Astrocyte of the spinal cord (primary cell): ENCODE measurements at places on chromosomes 5 and 9.

DNA sequence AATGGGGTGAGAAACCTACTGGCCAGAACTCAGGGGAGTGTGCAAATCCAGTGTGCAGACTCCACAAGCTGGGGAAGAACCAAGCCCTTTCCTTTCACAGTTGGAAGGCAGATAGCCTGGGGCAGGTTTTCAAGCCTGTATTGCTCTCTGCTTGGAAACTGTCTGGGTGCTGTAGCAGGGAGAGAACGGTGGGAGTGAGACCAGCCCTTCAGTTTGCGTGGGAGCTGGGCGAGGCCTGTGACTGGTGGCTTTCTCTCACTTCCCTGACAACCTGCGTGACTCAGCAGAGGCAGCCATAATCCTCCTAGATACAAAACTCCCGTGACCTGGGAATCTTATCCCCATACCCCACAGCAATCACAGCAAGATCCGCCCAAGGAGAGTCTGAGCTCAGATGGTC, 44.9 kb upstream of the SNCAIP start:
- DNase-seq: no peak

GRCh38 chr5:136103118-136103517, 29.5 kb upstream of the SMAD5 start:
- no peak for DNase-seq

GRCh38 chr9:92807757-92808725, 43.4 kb upstream of the BICD2 start:
- DNase-seq: no peak

GRCh38 chr9:2340046-2340760, 281.4 kb upstream of the VLDLR start:
- DNase-seq: no peak

DNA sequence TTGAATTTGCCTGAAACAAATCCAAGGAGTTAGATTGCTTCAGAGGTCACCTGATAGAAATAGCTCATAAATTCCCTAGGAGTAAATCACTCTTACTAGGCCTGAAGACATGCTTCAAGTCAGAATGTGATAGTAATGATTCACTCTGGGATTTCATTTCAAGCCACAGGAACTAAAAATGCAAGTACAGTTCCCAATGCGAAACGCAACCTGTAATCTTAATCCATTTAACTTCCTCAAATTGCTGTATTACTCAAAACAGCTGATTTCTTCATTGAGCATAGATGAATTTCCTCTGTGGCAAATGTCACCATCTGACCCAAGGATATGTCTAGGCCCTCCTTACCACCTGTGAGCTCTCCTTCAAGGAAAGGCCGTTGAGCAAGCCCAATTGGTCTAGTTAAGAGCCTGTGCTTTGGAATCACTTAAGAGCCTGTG, 32.1 kb upstream of the IL6ST start:
- DNase-seq: peak; percentile 53

DNA sequence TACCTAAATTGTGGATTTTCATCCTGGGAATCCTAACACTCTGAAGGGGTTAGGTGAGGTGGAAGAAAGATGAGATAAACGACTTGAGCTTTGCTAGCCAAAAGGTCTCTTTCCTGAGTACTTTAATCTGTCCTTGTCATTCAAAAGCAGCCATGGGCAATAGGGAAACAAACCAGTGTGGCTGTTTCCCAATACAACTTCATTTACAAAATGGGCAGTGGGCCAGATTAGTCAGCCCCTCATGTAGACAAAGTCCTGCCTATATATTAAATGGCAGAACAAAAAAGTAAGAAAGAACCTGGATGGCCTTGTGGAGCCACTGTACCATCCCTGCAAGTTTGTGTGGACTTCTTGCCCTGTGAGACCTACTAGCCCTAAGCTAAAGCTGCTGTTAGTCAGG, 51.0 kb upstream of the NFIL3 start:
- no peak for DNase-seq

DNA sequence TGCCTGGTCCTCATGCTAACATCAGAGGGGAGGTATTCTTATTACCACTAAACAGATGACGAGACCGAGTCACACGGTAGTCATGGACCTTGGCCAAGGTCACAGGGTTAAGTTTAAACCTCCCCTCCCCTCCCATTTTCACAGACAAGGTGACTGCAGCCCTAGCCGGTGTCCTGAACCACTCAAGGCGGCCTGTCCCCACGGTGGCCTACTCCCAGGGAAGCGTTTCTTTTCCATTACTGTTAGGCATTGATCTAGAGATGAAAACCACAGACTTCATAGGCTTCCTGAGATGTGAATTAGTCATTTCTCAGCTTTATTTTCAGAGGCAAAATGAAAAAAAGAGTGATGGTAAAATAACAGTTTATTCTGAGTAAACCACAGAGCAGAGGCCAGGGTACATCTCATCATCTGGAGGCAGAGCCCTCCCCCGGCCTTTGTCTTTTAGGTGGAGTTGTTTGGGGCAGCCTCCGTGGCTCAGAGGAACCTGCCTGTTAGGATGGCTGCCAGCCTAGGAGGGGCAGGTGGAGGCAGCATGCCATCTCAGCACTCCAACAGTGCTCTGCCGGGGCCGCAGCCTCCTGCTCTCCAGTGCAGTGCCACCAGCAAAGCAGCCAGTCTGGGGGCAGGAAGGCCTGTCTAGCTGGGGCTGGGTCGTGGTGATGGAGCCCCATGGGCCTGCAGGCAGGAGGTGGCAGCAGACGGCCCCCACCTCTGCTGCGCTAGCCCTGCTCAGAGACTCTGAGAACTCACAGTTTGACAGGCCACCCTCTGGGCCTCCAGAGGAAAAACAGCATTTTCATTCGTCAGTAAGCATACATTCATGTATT, 71.2 kb downstream of the RAPGEF1 start:
- DNase-seq: peak; percentile 90

- no peak for DNase-seq
Observed at GRCh38 chr5:107010060-107010459, 660.7 kb downstream of the EFNA5 start.

DNA sequence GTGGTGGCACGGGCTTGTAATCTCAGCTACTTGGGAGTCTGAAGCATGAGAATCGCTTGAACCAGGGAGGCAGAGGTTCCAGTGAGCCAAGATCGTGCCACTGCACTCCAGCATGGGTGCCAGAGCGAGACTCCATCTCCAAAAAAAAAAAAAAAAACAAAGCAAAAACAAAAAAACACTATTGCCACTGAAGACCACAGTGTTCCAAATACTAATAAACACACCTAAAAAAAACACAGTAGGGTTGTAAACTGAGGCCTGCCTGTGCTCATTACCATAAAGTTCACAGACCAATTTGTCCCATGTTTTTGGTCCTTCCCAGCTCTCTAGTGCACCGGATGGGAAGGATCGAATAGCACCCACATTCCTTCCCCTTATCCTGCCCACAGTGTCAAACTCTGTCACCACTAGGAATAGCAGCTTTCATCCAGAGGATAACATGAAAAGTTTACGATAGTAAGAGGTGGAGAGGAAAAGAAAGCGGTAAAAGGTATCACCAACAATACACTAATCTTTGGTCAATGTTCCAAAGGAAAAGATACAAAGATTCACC, 49.2 kb downstream of the MYO10 start:
- DNase-seq: no peak

- no peak for DNase-seq
Observed at GRCh38 chr9:94956731-94957130, 230.2 kb downstream of the AOPEP start.

DNA sequence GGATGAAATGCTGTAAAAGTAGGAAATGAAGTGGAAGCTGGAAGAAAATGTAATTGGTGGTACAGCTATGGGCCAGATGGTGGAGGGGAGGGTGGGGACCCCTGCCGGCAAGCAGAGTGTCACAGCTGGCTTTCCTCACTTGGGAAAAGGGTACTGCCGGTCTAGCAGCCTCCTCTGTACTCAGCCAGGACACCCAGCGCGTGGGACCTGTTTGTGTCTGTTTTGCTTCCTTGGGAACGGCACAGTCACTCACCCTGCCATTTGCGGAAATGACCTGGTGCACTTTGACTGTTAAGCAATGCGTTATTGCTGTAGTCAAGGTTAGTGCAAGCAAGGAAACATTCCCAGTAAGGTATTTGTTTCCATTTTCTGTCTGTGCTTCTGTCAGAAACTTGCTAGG, 10.1 kb downstream of the TMEM252 start:
- DNase-seq: no peak

- DNase-seq: no peak
Observed at GRCh38 chr5:157357823-157358222, 91.9 kb downstream of the CYFIP2 start.

DNA sequence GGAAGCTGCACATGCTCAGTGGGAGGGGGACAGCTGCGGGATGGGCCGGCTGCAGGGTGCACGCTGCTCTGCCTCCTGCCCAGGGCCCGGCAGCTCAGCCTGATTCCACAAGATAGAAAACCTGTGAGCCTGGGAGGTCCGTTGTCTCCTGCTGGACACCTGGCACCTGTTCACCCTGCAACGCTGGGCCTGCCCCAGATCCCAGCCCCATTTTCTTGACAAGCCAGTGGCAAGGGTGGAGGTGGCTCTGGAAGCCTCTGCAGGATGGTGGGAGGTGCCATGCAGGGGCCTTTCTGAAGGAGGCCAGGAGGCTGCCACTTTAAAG, 68.1 kb upstream of the RNF130 start:
- DNase-seq: no peak

DNA sequence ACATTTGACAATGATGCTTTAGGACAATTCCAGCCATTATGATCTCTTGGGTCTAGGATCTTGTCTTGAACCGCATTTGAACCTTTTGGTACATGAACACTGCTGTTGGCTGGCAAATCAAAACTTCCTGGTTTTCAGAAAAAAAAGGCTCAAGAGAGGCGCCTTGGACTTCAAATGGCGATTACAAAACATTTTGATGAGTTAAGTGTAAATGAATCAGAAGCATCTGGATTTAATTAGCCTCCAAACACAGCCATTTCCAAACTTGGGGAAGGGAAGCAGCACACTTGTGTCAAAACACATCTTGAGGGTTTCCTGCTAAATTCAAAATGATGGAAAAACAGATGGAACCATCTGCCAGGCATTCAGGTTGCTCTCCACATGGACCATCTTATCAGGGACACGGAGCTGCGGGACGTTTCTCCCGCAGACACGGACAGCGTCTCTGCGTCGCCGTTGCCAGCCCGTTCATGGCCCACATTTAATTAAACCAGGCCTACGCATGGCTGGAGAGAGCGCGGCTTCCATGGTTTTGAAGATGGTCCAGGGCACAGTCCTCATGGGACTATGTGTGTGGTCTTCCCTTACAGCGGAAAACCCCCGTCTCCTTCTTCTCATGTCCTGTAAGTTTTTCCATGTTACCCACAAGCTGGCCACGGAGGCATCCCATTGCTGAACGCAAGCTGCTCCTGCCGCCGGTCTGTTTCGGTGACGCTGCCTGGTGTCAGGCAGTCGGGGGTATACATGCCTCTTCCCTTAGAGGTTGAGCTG, 55.8 kb upstream of the PTCH1 start:
- no peak for DNase-seq

DNA sequence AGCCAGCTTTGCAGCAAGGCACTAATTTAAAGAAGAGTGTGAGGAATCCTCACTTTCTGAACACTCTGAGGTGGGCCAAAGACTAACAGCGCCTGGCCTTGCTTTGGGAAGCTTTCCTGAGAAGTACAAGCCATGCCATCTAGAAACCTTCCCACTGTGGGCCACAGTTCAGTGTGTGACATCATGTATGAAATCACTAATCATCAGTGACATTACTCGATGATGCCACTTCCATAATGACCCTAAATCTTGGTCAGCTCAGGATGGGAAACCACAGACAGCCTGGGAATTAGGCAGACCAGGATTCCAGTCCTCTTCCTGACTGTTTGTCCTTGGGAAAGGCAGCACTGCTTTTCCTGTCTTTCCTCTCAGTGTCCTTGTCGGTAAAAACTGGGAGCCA, 54.2 kb upstream of the HSPA9 start:
- DNase-seq: no peak

- DNase-seq: peak; percentile 76
Observed at GRCh38 chr5:10607023-10607665, 43.3 kb downstream of the ANKRD33B start.

DNA sequence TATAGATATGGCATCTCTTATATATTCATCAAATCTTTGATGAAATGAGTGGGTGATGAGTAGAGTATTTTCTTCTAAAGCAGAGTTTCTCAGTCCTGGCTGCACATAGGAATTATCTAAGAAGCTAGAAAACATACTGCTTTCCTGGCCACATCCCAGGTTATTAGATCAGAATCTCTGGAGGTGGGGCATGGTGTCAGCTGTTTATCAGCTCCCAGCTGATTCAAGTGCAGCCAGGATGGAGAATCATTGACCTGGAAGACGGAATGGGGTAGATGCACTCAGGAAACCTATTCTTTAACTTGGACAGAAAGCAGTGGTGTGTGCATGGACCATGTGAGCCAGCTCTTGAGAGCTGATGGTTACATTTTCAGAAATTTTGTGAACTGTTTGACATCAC, 108.1 kb upstream of the IL6ST start:
- no peak for DNase-seq

DNA sequence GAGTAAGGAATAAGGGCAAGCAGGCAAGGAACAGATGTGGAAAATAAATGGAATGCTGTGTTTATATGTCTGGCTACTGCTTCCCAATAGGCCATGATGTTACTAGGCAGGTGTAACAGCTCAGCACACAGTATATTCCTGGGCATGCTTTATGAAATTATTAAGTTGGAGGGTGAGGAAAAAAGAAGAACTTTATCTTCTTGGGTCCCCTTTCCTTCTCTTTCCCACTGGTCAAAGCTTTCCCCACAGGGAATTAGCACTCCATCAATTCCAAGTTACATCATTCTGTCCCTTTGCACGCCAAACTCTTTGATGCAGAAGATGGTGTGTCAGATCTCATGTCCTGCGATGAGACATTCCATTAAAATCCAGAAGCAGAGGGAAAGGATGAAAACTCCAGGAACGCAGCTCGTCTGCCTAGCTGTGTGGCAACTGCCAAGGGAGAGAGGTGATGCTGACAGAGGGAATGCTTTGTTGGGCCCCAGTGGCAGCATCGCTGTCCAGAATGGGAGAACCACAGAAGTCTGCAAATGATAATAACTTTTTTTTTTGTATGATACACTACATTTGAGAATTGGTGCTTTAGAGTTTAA, 447.3 kb upstream of the ARRDC3 start:
- no peak for DNase-seq

GRCh38 chr5:134462047-134462575, 50.4 kb upstream of the CDKN2AIPNL start:
- no peak for DNase-seq

GRCh38 chr5:172683645-172684471, 42.8 kb downstream of the NEURL1B start:
- no peak for DNase-seq

DNA sequence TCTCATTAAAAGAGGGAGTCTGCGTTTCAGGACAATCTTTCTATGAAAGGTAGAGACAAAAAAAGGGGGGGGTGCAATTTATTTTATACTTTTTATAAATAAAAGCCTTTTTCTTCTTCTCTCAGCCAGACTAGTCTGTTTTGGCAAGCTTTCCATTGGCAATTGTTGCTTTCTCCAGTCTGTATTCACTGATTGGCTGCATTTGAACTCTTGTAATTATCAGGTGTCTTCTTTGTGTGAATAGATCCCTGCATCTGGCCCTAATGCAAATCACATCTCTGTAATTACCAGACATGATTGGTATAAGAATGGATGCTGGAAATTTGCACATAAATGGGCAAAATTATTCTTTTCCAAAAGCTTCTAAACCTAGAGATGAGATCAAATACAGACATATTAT, 7.6 kb upstream of the EQTN start:
- DNase-seq: no peak

GRCh38 chr9:78470741-78471140, 173.8 kb downstream of the PSAT1 start:
- DNase-seq: no peak

GRCh38 chr9:126703002-126703865, 89.5 kb downstream of the LMX1B start:
- no peak for DNase-seq
